NCI-H1105 treated with DMSO at 0.1 percent for 48 hours (cell line): ENCODE measurements at places on chromosomes 5 and 9.

GRCh38 chr5:92963800-92964199 lies 617.2 kb downstream of the NR2F1-AS1 start:
- DNase-seq = no peak

DNA sequence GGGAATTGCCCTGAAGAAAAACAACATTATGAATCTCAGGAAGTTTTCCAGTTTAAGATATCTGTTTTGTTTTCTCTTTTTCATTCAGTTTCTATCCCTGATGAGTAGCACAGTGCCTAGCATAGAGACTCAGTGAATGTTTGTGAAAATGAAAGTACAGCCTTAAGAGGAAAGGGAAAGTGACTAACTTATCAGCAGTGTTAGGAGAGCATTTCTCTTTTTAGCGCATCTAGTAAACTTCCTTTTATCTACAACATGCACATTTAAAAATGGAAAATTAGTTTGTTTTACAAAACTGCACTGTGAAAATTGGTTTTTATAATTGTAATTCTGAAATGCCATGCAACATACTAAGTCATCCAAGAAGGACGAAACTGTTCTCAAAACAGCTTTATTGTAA lies 110.8 kb downstream of the SMARCA2 start:
- DNase-seq = no peak

DNA sequence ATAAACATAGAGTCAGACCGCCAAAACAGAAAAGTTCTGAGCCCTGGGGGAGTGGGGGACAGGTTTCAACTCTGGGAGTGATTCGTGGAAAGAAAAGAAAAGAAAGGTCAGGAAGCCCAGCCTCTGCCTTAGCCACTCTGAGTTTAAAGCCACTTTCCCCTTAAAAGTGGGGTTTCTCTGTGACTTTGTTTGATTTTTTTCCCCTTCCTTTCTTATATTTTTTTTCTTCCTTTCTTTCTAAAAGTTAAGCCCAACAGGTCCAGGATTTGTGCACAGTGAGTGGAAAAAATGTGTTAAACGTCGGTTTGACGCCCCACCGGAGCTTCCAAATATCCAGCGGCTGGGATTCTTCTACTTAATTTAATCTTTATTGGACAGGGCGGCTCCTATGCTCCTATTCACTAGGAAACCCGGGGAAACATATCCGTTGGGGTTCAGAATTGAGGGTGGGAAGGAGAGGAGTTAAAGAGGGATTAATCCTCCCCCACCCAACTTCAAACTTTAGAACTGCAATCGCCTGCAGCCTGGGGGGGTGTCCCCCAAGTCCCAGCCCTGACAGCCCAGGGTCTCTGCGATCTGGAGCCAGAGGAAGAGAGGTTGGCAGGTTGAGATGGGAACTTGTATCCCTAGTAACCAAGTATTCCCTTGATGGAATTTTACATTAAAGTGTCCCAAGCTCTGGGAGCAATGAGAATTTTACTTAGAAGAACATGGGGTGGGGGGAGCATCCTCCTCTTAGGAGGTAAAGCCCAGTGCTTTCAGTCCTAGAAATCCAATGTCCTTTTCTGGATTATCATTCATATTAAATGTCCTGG lies 6.3 kb downstream of the NR2F1-AS1 start:
- DNase-seq = no peak

- DNase-seq = no peak
Measured at GRCh38 chr5:64213011-64213410, 47.4 kb downstream of the RNF180 start.

DNA sequence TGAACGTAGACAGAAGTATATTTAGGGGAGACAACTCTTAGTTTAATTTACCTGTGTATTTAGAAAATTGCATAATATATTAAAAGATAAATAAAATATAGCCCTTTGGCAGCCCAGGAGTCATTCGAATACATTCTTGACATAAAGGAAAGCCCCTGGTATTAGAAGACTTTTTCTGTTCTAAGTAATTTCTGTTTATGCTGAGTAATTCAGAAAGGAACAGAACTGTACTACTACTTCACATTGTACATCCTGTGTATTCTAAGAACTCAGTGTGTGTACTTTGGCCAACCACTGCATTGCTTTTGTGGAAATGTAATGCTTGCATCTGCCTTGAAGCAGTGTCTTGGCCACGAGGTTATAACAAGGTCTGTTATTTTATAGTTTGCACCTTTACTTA lies 136.4 kb downstream of the KDM4C start:
- no peak for DNase-seq

- DNase-seq = no peak
Measured at GRCh38 chr9:89690334-89690912, 85.6 kb downstream of the GADD45G start.

DNA sequence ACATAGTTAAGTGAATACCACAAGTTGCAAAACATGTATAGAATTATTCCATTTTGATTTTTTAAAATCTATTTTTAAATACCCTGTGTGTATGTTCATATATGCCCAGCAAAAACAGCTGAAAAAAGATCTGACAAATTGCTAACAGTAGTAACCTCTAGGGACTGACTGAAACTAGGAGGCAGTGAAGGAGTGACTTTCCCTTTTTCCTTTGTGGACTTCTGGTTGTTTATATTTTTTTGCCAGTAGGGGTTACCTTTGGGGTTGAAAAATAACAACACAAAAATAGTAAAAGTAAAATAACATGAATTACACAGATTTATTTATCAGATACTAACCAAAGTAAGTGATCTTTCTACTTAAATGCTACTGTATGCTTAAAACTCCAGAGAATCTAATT lies 2.9 kb downstream of the MEGF9 start:
- no peak for DNase-seq

- no peak for DNase-seq
Measured at GRCh38 chr5:132595624-132596023, 38.8 kb downstream of the RAD50 start.

DNA sequence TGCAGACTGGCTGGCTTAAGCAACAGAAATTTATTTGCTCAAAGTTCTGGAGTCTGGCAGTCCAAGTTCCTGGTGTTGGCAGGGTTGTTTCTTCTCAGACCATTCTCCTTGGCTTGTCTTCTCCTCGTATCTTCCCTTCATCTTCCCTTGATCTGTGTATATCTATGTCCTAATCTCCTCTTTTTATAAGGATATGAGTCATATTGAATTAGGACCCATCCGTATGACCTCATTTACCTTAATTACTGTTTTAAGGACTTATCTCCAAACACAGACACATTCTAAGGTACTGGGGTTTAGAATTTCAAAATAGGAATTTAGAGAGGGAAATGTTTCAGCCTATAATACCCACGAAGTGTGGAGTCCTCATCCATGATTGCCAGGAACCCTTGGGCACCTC lies 13.1 kb upstream of the LPAR1 start:
- no peak for DNase-seq

- no peak for DNase-seq
Measured at GRCh38 chr5:76606701-76607100, 16.5 kb downstream of the F2RL2 start.

- DNase-seq = no peak
Measured at GRCh38 chr9:131273146-131273855, 3.0 kb downstream of the FAM78A start.

DNA sequence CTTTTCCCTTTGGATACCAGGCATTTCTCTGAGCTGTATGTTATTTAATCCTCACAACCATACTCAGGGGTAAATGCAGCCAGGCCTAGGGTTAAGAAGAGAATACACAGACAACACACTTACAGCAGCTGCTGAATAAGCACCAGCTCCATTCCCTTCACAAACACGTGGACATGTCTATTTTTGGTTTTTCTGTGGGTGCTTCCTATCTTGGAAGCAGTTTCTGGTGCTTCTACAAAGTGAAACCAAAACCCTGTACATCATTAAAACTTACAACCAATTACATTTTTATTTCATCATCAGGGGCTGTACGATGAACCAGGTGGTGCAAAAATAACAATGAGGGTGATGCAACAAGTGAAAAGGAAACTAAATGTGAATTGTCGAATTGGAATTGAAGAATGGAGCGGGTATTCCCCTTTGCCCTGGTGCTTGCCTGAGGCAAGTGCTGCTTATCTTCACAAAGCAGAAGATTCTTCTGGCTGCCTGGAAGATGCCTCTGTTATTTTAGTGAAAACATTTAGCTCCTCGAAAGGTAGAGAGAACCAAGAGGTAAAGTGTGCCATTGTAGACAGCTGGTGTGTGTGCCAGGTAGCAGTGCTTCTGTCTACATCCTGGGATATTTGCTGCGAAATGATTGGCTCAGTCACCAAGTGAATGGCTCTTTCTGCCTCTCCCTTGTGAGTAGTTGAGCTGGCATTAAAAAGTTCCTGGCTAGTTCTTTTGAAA lies 18.6 kb upstream of the IFNB1 start:
- DNase-seq = no peak

DNA sequence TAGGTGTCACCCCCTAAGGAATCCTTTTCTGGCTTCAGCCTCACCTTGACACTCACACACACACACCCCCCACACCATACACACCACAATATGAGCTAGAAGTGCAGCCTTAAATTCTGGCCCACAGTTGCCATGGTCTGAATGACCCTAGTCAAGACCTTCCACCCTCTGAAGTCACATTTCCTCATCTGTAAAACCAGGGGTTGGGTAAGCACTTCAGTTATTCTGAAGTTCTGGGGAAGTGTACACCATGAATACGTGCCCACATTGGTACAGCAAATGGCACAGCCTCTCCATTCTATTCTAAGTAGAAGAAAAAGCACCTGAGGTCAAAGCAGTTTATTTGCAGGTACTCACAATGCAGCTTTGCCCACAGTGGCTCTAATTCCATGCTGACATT lies 372.8 kb upstream of the KLF4 start:
- no peak for DNase-seq

GRCh38 chr5:136201870-136202269 lies 8.9 kb upstream of the SMIM32 start:
- no peak for DNase-seq

DNA sequence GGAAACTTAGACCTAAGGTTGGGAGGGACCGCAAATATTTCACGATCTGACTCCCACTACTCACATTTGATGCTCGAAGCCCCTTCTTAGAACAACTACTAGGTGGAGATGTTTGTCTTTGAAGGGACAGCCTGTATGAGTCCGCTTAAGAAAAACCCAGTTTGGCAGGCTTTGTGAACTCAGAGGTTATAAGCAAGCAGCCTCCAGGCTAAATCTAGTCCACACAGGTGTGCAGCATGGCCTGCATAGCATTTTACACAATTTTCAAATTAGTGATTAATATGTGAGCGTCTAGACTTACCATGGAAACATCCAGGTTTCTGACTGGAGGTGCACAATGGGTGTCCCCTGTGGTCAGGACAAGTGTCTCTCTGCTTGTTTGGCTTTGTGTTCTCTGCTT lies 127.1 kb downstream of the KIF4B start:
- DNase-seq = no peak

GRCh38 chr5:72451741-72452505 lies 55.3 kb downstream of the ZNF366 start:
- DNase-seq = no peak

DNA sequence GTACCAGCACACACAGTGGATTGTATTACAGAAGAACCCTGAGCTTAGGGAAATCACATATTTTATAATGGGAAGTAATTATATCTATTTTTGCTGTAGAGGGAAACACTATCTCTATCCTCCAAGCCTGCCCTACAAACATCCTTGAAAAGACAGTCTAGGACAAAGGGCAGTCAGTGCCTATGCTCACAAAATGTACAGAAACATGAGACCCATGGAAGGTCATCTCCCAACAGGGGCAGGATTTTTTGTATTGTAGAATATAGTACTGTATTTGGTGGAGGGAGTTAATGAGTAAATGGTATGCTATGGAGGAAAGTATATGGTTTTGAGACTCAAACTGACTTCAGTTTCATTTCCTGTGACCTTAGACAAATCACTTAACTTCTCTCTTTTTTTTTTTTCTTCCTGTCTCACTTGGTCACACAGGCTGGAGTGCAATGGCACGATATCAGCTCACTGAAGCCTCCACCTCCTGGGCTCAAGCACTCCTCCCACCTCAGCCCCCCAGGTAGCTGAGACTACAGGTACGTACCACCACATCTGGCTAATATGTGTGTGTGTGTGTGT lies 5.8 kb upstream of the RAB14 start:
- DNase-seq = no peak

- no peak for DNase-seq
Measured at GRCh38 chr5:10534561-10535530, 29.0 kb upstream of the ANKRD33B start.

GRCh38 chr9:131622523-131622922 lies 77.2 kb downstream of the PRRT1B start:
- DNase-seq = no peak

DNA sequence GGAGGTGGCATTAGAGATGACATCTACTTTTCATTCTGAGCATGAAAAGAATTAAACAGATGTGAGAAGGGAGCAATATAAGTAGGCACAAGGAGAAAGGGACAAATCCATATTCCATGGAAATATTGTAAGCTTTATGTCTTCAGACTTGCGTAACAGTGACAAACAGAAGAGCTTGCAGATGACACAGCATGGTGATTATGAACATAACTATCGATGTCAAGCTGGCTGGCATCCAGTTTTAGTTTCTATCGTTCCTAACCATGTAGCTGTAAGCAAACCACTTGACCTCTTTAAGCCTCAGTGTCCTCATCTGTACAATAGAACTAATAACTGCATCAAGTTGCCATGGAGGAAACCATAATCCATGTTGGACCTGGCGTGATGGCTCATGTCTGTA lies 246.7 kb upstream of the ADRA1B start:
- DNase-seq = no peak

GRCh38 chr5:172939071-172939470 lies 20.2 kb upstream of the RPL26L1 start:
- no peak for DNase-seq

DNA sequence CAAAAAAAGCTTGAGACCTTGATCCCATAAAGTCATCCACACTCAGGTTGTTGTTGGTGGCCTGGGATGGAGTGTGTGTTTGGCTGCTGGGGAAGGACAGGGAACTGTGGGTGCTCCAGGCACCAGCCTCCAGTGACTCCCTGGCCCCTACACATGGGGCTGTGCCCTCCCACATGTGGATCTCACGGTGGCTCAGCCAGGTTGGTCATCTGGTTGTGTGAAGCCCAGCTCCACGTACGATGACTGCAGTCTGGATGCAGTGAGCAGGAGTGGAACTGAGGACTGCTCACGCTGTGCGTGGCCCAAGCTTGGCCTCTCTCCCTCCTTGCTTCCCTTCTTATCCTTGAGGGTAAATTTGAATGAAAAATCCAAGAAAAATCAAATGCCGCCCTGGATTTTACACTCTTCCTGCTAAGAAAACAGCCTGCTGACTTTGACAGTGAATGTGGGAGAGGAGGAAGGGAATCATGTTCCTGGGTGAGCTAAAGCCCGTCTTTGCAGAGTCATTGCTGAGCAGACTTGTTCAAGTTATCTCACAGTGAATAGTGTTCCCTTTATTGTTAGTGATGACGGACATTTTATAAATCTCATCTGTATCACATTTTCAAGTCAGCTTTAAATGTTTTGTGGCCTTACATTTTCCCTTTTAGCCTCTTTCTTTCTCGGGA lies 65.1 kb upstream of the CACNA1B start:
- DNase-seq = no peak

- DNase-seq = no peak
Measured at GRCh38 chr5:132300577-132301343, 6.6 kb downstream of the SLC22A4 start.
